ENCODE measurements at places on chromosomes 3 and 15.

DNA sequence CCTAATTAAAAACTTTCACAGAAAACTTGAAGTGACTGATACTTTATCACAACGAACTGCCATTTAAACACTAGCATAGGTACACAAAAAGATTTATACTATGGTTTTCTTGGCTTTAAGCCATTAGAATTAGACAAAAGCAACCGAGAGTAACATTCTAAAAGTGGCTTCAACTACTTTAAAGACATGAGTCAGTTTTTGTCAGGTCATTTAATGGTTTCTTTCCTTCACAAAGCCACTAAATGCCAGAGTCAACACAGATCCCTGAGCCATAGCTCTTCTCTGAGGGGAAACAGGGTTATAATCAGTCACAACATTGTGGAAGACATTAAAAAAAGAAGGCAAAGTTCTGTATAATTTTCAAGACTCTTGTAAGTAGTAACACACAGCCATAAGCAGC lies 54.6 kb downstream of the CAPN3 start:
- no peaks in the 10 kb centered on the region for H3K36me3 ChIP-seq
- H3K4me1 ChIP-seq, result no peaks in the 10 kb centered on the region
- DNase-seq, result no peak
- H3K27ac ChIP-seq, result no peak overlapping the region

- H3K36me3 ChIP-seq, result no peaks in the 10 kb centered on the region
- no peak overlapping the region for H3K4me3 ChIP-seq
- DNase-seq, result no peak
- no peaks in the 10 kb centered on the region for H3K4me1 ChIP-seq
These were observed 37.5 kb downstream of the SEMA5B start for GRCh38 chr3:122989856-122990575.

GRCh38 chr3:25678581-25678980 lies 13.9 kb upstream of the TOP2B start:
- H3K4me3 ChIP-seq, result no peak overlapping the region
- no peaks in the 10 kb centered on the region for H3K27me3 ChIP-seq
- no peaks in the 10 kb centered on the region for H3K4me1 ChIP-seq
- H3K36me3 ChIP-seq, result no peaks in the 10 kb centered on the region
- H3K27ac ChIP-seq, result no peak overlapping the region

- H3K4me3 ChIP-seq, result no peak overlapping the region
- no peaks in the 10 kb centered on the region for H3K36me3 ChIP-seq
- no peak for DNase-seq
- H3K4me1 ChIP-seq, result no peaks in the 10 kb centered on the region
These were observed 42.4 kb upstream of the LARS2 start for GRCh38 chr3:45345846-45346580.

DNA sequence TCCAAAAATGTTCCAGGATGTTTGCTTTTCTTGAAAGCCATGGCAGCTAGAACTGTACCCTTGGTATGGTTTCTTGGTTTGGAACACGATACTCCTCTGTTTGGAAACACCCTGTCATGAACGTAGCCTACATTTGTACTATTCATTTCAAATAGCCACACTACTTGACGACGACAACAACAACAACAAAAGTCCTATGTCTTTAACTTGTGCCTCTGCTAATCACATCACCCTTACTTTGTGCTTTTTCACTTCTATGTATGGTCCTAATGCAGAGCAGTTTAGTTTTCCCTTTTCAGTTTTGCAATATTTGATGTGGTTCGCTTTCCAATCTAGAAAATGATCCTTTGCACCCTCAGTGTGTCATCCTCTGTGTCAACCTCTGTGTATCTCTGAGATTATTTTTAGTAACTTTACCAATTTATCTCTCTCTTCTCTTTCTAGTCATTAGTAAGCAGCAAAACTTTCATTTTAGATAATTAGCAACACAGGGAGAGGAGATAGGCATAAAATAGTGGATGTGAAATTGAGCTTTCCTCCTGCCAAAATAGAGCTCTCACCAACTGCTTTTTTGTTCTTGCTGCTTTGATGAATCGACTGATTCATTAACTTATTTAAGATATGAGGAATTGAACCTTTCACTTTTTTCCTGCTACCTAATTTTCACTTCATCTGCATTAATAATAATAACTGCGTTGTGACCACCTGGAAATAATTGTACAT lies 44.1 kb upstream of the TP63 start:
- H3K36me3 ChIP-seq, result no peaks in the 10 kb centered on the region
- no peak for DNase-seq
- no peak overlapping the region for H3K4me3 ChIP-seq
- no peaks in the 10 kb centered on the region for H3K4me1 ChIP-seq
- no peak overlapping the region for H3K27ac ChIP-seq

- H3K4me1 ChIP-seq, result no peaks in the 10 kb centered on the region
- no peaks in the 10 kb centered on the region for H3K36me3 ChIP-seq
- no peak overlapping the region for H3K27ac ChIP-seq
- no peak for DNase-seq
- peaks cover 10% of the 10 kb centered on the region for H3K27me3 ChIP-seq
- H3K4me3 ChIP-seq, result no peak overlapping the region
These were observed 290.5 kb downstream of the RPLP1 start for GRCh38 chr15:69743091-69743490.

GRCh38 chr3:52678265-52679198 lies 7.2 kb downstream of the PBRM1 start:
- DNase-seq, result no peak
- H3K4me1 ChIP-seq, result peaks cover 5% of the 10 kb centered on the region
- no peaks in the 10 kb centered on the region for H3K36me3 ChIP-seq
- no peaks in the 10 kb centered on the region for H3K27me3 ChIP-seq
- H3K4me3 ChIP-seq, result no peak overlapping the region

GRCh38 chr15:91471468-91471867 lies 371.4 kb downstream of the SV2B start:
- H3K27ac ChIP-seq, result no peak overlapping the region
- peaks cover 9% of the 10 kb centered on the region for H3K4me1 ChIP-seq
- DNase-seq, result no peak
- H3K4me3 ChIP-seq, result no peak overlapping the region
- no peaks in the 10 kb centered on the region for H3K36me3 ChIP-seq

GRCh38 chr15:95795386-95795785 lies 535.1 kb upstream of the NR2F2 start:
- no peaks in the 10 kb centered on the region for H3K36me3 ChIP-seq
- no peak overlapping the region for H3K27ac ChIP-seq
- no peaks in the 10 kb centered on the region for H3K27me3 ChIP-seq
- H3K4me3 ChIP-seq, result no peak overlapping the region

- no peak for DNase-seq
- H3K4me3 ChIP-seq, result peak within 1 kb of the TSS; percentile 36
- no peak within 1 kb of the TSS for H3K27ac ChIP-seq
- H3K27me3 ChIP-seq, result peaks cover 94% of the 10 kb centered on the region
These were observed at the start of gene IGDCC3 for GRCh38 chr15:65377976-65378366. IGDCC3 (minus strand) TSS chr15:65378002; CDS start chr15:65377788, 214 bp downstream.

GRCh38 chr3:43907508-43907858 lies 216.7 kb downstream of the ABHD5 start:
- H3K27me3 ChIP-seq, result no peaks in the 10 kb centered on the region
- no peak overlapping the region for H3K4me3 ChIP-seq
- no peaks in the 10 kb centered on the region for H3K36me3 ChIP-seq
- DNase-seq, result no peak
- no peaks in the 10 kb centered on the region for H3K4me1 ChIP-seq

DNA sequence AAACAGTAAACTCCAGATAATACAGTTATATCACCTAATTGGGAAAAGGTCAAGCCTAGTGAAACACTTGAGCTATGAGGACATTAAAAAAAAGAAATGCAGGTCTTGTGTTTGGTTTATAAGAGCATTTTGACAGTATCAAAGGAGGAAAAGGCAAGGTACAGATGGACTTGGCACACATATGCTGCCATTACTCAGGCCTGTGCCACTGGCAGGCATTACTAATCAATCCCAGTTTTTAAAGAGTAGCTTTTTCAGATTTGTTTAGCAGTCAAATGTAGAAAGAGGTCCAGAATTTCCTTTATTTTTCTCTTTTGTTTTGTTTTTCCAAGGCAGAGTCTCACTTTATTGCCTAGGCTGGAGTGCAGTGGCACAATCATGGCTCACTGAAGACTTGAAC lies 38.9 kb downstream of the MDFIC2 start:
- H3K4me3 ChIP-seq, result no peak overlapping the region
- no peaks in the 10 kb centered on the region for H3K36me3 ChIP-seq
- H3K4me1 ChIP-seq, result peaks cover 2% of the 10 kb centered on the region
- no peak for DNase-seq
- H3K27me3 ChIP-seq, result no peaks in the 10 kb centered on the region
- no peak overlapping the region for H3K27ac ChIP-seq

DNA sequence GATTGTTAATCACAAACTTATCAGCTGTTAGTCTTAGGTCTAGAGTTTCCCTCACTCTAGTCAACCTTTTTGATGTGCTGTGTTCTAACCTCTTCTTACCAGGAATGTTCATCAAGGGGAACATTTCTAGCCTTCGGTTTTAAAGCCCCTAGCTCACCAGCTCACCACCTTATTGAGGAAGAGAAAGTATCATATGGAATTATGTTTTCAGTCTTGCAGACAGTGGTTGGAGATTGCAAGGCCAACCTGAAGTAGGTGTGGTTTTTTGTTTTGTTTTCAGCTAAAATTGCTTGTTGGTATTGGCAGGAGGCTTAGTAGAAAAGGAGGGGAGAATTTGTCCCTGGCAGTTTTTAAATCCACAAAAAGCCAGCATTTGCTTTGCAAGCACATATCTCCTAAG lies 48.4 kb upstream of the CCDC80 start:
- H3K4me1 ChIP-seq, result peaks cover 3% of the 10 kb centered on the region
- H3K36me3 ChIP-seq, result no peaks in the 10 kb centered on the region
- no peak overlapping the region for H3K27ac ChIP-seq
- H3K27me3 ChIP-seq, result no peaks in the 10 kb centered on the region
- H3K4me3 ChIP-seq, result no peak overlapping the region
- DNase-seq, result no peak

- no peaks in the 10 kb centered on the region for H3K27me3 ChIP-seq
- no peaks in the 10 kb centered on the region for H3K36me3 ChIP-seq
- no peak overlapping the region for H3K27ac ChIP-seq
- peak; percentile 13 for DNase-seq
These were observed 21.5 kb downstream of the CFAP161 start for GRCh38 chr15:81155375-81156218.

GRCh38 chr3:111810909-111811308 lies 48.2 kb upstream of the PHLDB2 start:
- H3K27ac ChIP-seq, result peak overlapping the region; percentile 25
- no peaks in the 10 kb centered on the region for H3K36me3 ChIP-seq
- no peaks in the 10 kb centered on the region for H3K4me1 ChIP-seq
- DNase-seq, result no peak
- no peaks in the 10 kb centered on the region for H3K27me3 ChIP-seq

DNA sequence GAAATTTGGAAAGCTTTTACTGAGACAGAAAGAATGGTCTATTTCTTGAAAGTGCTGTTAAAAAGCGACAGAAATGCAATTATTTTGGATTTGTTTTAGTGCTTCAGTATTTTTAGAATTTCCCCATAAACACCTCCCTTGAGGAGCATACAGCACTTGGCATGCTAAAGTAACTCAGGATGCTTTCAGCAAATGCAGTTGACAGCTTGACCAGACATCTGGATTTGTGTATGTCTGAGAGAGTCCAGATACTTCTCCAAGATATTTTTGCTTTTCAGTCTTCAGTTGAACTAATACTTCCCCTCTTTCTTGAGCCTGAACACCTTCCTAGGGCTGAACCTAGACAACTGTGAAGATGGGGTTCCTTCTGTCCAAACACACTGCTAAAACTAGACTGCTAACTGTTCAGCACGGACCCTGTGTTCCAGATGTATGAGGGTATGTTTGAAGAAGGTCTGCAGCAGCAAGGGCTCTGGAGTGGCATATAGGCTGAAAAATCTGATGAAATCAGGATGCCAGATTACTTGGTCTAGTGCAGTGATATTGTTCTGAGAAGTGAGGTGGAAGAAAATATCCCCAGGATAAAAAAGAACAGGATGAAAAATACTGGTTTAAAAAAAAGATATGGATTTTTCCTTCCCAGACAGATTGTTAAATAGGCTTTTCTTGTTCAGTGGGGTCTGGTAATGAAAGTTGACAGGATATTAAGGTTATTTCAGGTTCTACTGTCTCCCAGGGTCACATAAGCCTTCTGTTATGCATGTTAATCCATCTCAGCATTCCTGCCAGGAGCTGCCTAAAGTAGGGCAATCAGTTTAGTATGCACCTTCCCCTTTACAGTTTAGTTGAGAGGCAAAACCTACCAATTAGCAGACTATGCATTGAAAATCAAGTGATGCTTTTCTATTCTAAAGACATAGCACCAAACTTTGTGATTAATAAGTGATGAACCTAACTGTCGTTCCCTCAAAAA lies 516.9 kb upstream of the TBL1XR1 start:
- H3K27ac ChIP-seq, result no peak overlapping the region
- H3K4me3 ChIP-seq, result no peak overlapping the region
- H3K36me3 ChIP-seq, result no peaks in the 10 kb centered on the region
- no peaks in the 10 kb centered on the region for H3K27me3 ChIP-seq
